ENCODE measurements at places on chromosomes 2 and 18.
A peak's percentile ranks its signal among the peaks of the same experiment; 100 is the strongest.

GRCh38 chr2:62765619-62766376 is 60.3 kb downstream of the EHBP1 start:
- DNase-seq: no peak

- DNase-seq: no peak
Observed at GRCh38 chr2:6860296-6860695, 5.4 kb downstream of the CMPK2 start.

DNA sequence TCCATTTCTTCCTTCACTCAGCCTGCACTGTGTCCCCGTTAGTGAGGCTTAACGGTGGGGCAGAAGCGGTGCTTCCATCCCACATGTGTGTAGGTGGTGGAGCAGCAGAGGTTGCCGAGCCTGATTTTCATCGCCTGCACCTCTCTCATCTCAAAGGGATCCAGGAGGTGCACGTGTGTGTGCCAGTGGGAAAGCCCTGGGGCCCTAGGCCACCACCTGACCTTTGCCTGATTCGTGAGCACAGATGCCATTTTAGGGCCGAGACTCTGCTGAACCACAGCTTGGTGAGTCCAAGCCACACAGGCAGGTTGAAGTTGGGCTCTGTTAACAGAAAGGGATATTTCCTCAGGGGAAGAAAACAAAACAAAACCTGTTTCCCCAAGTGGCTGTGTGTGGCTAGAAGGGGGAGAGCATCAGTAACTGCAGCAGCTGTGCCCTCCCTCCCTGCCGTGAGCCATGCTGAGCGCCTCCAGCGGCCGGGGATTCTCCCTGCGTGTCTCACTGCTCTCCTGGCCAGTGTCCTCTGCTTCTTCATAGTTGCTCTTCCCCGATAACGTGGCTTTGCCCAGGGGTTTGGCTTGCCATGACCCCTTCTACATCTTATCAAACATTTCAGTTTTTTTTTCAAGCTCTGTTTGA is 81.5 kb downstream of the MAPRE2 start:
- DNase-seq: no peak

GRCh38 chr2:236286873-236287545 is 22.8 kb upstream of the ASB18 start:
- no peak for DNase-seq

DNA sequence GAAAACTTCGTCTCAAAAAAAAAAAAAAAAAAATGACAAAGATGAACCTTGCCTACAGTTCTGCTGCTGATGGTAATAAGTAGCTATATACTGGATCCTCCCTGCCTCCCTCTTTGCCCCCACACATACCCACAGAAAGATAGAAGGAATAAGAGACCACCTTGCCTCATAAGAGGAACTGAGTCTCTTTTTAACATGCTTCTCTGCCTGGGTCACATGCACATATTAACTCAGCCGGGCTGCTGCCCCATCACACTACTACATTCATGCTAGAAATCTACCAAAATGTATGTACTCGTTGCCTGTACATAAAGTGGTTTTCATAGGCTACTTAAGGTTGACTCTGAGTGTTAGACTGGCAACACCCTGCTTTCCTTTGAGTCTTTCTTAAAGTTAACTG is 78.9 kb upstream of the B3GNT2 start:
- no peak for DNase-seq

- no peak for DNase-seq
Observed at GRCh38 chr2:128380961-128381938, 62.6 kb upstream of the HS6ST1 start.

DNA sequence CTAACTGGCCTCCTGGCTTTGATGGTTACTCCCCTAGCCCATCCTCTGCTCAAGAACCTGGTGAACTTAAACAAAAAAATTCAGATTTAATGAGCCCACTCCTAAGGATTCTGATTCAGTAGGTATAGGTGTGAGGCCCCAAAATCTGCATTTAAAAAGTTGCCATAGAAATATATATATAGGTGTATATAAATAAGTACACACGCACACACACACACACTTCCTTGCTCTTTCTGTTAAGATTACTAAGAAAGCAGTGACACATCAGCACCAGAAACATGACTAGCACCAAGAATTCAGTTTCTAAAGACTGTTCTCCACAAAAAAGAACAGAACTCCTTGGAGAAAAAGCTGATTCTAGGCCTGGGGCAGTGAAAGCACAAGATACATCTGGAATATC is 17.8 kb downstream of the EML6 start:
- DNase-seq: no peak

DNA sequence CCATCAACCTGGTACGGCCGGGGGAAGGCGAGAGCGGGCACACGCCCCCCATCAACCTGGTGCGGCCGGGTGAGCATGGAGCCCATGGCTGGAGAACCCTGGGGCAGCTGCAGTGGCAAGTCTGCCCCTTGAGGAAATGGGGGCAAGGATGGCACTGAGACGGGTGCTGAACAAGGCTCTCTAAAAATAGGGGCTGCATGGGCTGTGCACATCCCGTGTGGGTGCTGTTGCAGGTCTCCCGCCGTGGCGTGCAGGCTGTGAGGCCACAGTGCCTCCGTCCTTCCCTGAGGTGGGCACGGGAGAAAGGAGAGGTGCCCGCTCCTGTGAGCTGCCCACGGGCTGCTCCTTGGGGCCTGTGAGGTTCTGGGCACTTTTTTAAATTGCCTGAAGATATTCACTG is 99.2 kb downstream of the NFATC1 start:
- no peak for DNase-seq

DNA sequence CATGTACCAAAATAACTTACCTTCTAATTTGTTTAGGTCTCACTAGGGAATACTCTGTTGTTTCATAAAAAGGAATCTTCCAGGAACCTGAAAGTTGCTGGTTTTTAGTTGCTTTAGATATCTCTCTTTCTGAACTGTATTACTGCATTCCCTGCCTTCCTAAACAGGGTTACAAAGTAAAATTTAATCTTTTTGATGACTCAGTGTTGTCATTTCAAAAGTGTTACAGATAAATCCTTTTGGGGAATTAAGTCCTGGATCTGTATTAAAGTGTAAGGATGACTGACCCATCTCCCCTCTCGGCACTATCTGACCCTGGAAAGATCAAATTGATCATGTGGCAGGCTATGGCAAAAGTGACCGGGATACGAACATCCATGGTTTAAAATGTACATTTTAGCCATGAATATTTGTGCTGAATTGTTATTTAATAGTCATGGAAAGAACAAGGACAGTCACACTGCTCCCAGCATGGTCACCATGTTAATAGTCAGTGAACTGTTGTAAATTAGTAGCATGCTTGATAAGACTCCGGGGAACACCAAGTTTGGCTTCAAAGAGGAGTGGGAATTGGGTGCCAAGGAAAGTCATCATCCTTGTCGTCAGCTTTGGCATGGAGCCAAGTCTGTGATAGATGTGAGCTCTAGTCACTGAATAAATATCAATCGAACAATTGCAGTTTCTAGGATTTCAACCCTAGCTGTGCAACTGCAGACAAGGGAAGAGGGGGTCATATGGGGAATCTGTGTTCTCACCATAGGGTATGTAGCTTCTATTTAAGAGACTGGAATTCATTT is 4.2 kb downstream of the PLEKHA3 start:
- DNase-seq: no peak

- peak; percentile 37 for DNase-seq
Observed at GRCh38 chr2:151637271-151637781, 97.0 kb downstream of the NEB start.

DNA sequence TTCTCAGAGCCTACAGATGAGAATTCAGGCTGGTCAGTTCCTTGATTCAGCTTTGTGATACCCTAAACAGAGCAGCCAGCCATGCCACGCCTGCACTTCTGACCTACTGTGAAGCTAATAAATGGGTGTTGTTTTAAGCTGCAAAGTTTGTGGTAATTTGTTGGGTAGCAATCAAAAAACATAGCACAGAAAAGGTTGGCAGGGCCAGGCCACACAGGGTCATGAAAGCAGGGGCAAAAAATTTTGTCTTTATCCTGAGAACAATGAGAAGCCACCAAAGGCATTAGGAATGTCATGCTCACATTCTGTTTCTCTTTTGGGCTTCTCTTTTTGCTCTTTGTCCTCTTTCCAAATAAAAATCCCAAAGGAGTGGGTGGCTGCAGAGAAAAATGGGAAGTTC is 385.9 kb downstream of the TXNL1 start:
- no peak for DNase-seq

DNA sequence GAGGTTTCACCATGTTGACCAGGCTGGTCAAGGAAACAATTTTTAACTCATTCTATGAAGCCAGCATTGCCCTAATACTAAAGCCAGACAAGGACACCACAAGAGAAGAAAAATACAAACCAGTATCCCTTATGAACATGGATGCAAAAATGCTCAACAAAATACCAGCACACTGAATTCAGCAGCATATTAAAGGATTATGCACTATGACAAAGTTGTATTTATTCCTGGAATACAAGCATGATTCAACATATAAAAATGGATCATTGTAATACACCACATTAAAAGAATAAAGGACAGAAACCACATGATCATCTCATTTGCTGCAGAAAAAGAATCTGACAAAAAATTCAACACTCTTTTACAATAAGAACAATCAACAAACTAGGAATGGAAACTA is 138.7 kb downstream of the RAB3GAP1 start:
- DNase-seq: no peak

- DNase-seq: no peak
Observed at GRCh38 chr2:129253461-129253812, 726.0 kb upstream of the RAB6C start.

GRCh38 chr18:997499-997898 is 92.8 kb downstream of the ADCYAP1 start:
- no peak for DNase-seq

GRCh38 chr2:110852541-110853263 is 120.3 kb downstream of the ACOXL start:
- peak; percentile 45 for DNase-seq

DNA sequence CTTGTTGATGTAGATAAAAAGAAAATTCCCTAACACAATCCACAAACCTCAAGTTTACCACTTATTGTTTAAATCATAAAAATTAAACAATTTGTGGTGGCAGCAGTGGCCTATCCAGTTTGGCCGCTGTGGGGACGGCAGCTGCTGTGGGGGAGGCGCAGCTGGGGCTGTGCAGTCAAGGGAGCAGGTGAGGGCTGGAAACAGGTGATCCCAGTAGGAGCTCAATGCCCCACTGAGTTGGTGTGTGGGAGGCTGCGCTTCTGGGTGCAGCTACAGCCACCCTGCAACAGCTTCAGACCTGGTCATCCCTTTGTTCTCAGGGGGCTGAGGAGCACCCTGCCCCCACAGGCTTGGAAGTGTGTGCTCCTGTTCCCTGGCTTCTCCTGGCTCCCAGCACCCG is 266.0 kb upstream of the FSIP2 start:
- no peak for DNase-seq

DNA sequence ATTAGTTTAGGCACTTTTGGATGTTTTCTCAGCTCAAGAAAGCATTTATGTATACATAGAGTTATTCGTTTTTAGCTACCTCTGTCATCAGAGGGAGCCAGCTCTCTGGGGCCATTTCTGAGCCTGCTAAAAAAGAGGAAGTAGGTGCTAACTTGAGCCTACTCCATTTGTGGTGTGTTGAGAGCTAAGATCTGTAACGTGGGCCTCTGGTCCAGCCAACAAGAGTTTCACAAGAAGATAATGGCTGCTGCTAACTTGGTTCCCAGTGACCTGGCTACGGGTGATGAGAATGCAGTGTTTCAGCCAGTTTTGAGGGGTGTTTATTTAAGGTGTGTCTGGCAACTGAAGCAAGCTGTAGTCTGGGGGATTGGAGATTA is 182.5 kb downstream of the PRKCE start:
- no peak for DNase-seq

- no peak for DNase-seq
Observed at GRCh38 chr18:26057344-26057773, 33.1 kb downstream of the SS18 start.

DNA sequence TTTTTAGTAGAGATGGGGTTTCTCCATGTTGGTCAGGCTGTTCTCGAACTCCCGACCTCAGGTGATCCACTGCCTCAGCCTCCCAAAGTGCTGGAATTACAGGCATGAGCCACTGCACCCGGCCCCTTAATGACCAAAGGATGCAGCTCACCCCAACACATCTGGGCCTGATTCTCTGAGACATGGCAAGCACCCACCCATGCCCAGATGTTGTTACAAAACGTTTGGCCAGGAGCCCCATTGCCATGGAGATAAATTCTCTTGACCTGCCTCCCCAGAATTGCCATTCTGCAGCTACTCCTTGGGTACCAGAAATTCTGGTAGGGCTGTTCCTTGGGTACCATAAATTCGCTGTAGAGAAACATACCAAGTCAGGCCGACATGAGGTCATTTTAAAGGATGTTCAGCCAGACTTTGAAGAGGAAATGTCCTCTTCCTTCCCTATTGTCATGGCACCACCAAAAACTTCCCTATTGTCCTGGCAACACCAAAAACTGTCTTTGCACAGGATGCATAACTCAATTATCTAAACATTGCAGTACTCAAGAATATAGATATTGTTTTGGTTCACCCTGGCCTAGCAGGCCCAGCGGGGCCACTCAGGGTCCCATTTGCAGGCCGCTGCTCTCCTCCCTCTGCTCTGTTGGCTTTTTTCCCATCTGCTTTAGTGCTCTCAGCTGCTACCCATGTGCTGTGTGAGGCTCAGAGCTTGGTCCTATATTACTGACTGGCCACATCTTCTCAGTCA is 160.9 kb upstream of the TTC39C start:
- DNase-seq: no peak

GRCh38 chr2:70936979-70937811 is 1.5 kb downstream of the ATP6V1B1 start:
- no peak for DNase-seq

- DNase-seq: no peak
Observed at GRCh38 chr2:25567406-25567805, 106.0 kb downstream of the DTNB start.

- no peak for DNase-seq
Observed at GRCh38 chr2:201786471-201786870, 5.7 kb upstream of the ALS2 start.

DNA sequence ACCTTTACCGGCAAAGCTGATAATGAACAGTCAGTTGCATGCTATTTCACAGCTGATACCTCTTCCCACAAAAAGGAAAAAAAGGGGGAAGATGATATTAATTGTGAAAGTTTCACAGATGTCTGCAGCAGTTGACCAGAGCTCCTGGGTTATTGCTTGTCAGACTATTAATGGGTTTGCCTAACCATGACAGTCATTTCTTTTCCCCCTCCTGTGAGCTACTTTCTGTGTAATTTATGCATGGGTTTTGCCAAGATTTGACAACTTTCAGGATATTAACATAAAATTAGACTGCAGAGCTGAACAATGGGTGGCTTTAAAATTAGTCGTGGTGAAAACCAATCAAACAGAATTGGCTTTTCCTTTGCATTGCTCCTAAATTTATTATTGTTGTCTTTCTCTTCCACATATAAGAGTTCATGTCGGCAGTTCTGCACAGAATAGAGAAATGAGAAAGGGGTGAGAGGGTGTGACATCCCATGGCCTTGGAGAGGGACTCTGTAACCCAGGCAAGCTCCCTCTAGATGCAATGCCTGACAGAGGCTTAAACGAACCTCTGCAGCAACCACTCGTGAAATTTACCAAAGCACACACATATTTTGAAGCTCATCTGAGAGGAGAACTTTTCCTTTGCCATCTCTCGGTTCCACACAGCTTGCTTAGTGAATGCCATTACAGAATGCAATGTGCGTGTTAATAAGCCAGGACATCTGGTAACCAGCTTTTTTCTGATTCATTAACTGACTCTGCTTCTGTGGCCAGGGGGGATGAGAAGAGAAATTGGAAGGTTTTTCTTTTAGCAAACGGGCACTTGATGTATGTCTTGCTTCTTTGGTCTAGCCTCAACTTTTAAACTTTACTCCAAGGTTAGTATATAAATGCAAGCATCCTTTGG is 82.2 kb upstream of the ITGA4 start:
- no peak for DNase-seq
